ENCODE measurements at places on chromosomes 7 and 10. TPM values are rescaled to one million over a fixed set of nuclear protein-coding genes. Genes with fewer than 3 reads are reported as not detected.

DNA sequence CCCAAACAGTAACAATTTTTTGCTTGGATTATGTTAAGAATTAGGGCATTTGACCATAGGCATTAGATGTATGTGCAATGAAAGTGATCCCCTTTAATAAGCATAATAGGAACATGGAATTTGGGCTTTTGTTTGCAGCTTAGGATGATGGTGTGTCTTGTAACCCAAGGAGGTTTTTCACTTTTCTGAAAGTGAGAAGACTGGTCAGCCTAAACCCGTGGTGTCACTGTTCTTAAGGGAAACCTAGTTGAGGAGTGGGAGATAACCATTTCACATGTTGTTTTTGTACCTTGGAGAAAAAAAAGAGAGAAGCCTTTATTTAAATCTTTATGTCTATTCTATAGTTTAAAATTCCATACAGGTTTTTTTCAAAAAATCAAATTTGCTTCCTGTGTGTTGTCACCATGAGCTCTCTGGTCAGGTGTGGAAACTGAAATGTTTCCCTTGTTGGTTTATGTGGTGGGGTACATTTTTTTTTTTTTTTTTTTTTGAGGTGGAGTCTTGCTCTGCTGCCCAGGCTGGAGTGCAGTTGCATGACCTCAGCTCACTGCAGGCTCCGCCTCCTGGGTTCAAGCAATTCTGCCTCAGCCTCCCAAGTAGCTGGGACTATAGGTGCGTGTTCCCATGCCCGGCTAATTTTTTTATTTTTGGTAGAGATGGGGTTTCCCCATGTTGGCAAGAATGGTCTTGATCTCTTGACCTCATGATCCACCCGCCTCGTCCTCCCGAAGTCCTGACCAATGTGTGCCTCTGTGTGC lies 7.7 kb downstream of the CCM2 start:
- DNase-seq: no peak

LIMK1 gene
- polyA plus RNA-seq: 45.7 TPM

SORCS1 gene
- polyA plus RNA-seq: 0.01 TPM

- DNase-seq: peak; percentile 68
Measured at GRCh38 chr7:140165422-140165821, 11.4 kb downstream of the KDM7A start.

GRCh38 chr10:93099670-93100069 lies 26.0 kb downstream of the CYP26A1 start:
- DNase-seq: no peak

- DNase-seq: no peak
Measured at GRCh38 chr10:109958059-109958458, 34.7 kb upstream of the XPNPEP1 start.

DNA sequence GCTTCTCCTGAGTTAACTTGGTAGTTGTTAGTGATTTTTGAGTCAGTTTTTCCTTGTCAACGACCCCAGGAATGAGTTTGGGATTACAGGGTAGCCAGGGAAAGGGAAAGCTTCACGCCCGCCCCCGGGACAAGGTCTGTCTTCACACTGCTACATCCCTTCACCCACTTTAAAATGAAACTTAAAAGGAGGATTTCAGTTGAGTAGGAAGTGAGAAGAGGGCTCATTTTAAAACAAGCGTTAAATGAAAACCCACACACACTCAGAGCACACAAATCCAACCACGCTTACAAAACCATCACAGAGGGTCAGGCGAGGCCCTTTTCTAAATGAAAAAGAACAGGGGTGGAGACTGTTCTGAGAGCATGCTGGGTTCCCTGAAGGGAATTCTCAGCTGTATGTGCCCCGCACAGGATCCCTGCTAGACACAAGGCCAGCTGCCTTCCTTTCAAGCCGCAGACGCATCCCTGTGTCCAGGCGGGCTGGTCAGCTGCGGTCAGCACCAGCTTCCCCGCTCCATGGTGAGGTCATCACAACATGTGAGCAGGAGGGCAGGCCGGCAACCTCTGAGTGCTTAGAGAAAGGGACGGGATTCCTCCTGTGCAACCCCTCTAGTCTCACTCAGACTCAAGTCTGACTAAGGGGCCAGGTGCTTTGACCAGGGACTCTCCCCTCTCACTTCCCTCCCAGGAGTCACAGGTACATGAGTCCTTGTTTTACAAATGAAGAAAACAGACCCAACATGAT lies 111.8 kb downstream of the EGFR start:
- DNase-seq: no peak

DNA sequence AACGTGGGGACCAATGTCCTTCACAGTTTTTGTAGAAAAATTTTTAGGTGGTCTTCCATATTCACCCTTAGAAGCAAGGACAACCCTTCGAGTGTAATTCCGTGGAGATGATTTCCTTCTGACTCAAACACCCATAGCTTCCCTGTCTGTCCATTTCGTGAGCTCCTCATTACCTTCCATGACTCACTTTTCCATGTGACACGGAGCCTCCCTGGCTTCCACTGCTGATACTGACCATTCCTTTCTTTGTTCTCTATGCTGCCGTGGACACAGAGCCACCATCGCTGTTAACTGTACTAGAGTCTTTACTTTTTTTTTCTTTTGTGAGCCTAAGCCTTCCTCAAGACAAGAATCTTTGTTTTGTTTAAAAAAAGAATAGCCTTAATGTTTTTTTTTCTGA lies 12.5 kb upstream of the ARMS2 start:
- no peak for DNase-seq

GRCh38 chr10:113131613-113132261 lies 181.7 kb downstream of the TCF7L2 start:
- peak; percentile 76 for DNase-seq

DNA sequence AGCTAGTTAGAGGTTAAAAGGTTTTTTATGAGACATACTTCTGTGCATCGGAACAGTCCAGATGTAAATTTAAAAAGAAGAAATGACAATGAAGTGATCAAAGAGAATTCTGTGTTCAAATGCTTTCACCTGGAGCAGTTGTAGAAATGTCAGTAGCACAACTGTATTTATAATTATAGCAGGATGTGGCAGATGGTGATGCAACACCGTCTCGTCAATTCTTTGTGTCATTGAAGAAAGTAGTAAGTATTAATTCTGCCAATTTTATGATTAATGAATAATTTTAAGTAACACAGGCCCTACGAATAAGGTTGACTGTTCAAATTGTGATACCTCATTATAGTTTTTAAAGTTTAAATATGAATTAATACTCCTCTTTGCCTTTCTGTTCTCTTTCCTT lies 171.1 kb downstream of the ADK start:
- DNase-seq: no peak

IFIT1 gene
- polyA plus RNA-seq: 44.9 TPM

- no peak for DNase-seq
Measured at GRCh38 chr10:115933098-115933497, 339.9 kb downstream of the GFRA1 start.

GRCh38 chr10:130368761-130369560 lies 232.8 kb downstream of the GLRX3 start:
- no peak for DNase-seq

MRLN gene
- not detected for polyA plus RNA-seq

GDF2 gene
- polyA plus RNA-seq: not detected

- no peak for DNase-seq
Measured at GRCh38 chr7:120402801-120403200, 129.8 kb downstream of the KCND2 start.

ITIH2 gene
- not detected for polyA plus RNA-seq
